ENCODE measurements at places on chromosomes 4 and X.

DNA sequence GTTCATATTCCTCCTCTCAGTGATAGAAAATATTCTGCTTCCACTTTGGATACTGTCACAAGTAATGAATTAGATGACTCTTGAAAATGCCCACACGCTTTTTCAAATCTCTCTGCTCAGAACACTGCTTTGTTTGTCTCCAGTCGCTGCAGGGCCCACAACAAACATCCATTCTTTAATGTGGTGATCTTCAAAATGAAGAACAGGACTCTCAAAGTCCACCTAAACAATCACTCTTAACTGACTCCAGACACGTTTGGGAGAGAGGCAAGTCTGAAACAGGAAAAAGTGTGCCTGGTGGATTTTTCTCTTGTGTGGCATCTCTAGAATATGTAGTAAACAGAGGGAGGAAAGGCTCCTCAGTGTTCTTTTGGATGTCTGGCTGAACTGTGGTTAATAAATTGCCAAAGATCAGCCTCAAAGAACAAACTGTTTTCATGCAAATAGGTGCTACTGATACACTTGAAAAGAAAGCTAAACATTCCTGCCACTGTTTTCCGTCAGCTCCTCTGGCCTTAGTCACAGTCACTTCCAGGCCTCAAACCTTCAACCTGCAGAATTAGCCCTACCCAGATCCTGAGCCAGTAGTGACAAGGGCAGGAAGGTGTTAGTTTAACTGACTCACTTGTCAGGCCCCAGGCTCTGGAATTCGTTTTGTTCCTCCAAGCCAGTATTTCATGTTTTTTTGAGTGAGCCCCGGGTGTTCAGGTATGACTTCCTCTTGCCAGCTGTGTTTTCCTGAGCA is 259.6 kb upstream of the GPC4 start:
- DNase-seq = no peak

GRCh38 chr4:187077744-187078401 is 354.2 kb upstream of the FAT1 start:
- no peak for DNase-seq

- DNase-seq = no peak
Observed at GRCh38 chr4:165635951-165636350, 237.1 kb upstream of the TLL1 start.

GRCh38 chrX:56564921-56565840 is 1.8 kb downstream of the UBQLN2 start:
- DNase-seq = peak; percentile 21

- no peak for DNase-seq
Observed at GRCh38 chr4:5955856-5956255, 62.4 kb downstream of the C4orf50 start.

DNA sequence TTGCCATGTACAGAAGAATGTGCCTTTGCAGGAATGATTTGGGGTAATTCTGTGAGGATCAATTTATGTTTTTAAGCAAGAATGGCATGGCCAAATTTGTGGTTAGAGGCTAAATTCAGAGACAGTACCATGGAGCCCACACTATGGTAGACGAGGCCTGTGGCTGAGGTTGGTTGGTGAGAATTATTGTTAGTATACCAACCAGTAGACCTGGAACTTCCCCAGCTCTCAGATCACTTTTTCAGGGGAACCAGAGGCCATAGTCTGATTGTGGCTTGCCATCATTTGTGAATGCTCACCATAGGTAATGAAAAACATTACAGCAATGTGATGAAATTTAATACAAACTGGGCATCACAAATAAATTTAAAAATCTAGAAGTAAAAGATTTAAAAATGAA is 56.3 kb downstream of the SHISA3 start:
- DNase-seq = no peak

DNA sequence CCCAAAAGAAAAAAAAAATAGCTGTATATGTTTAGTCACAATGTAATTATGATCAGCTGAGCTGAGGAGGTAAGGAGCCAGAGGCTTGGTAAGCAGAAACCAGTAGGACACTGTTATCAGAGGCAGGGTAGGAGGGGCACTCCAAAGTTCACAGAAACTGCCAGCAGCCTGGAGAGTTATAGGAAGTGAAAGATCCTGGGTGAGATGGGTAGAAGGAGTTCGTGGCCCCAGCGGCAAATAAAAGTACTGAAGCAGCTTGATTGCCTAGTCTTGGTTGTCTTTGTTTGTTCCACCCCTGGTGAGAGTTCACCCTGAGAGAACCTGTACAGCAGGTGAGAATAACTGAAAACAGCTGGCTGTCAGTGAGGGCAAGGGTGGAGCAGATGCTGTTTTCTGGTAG is 340.8 kb downstream of the ADGRL3 start:
- DNase-seq = no peak

GRCh38 chrX:55801811-55802210 is 84.3 kb downstream of the RRAGB start:
- DNase-seq = no peak

DNA sequence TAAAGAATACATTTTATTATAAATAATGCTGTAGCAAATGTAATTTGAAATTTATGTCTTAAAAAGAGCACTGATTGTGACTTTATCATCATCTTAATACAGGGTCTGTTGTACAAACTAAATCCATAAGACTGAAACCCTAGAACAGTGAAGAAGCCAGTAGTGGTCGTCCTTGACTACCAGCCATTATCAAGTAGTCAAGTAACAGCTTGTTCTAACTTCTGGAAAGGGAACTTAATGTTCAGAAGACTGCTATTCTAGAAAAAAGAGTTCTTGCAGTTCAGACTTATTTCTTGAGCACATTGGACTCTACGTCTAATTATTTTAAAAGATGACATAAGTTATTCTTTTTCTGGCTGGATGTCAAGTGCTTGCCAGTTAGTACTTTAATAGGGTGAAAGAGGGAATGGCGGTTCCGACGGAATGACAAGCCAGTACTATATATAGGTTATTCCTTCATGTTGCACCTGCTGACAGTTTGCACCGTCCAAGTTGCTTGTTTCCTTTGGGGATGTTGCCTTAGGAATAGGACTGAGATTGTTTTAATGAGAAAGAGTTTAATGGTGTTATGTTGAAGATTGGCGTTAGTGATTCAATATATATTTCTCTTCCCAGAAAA is 109.9 kb downstream of the RAPGEF2 start:
- no peak for DNase-seq

GRCh38 chrX:54885740-54886139 is 34.9 kb upstream of the TRO start:
- DNase-seq = no peak

- DNase-seq = peak; percentile 14
Observed at GRCh38 chr4:184028561-184029374, 123.7 kb downstream of the STOX2 start.

- no peak for DNase-seq
Observed at GRCh38 chrX:38515291-38515690, 46.1 kb upstream of the TSPAN7 start.

GRCh38 chr4:42709392-42710065 is 52.6 kb upstream of the ATP8A1 start:
- no peak for DNase-seq

GRCh38 chrX:147602176-147602696 is 309.5 kb upstream of the FMR1 start:
- DNase-seq = no peak

GRCh38 chrX:134426281-134426680 is 33.7 kb upstream of the HPRT1 start:
- no peak for DNase-seq

- no peak for DNase-seq
Observed at GRCh38 chrX:107851215-107851614, 25.5 kb downstream of the MID2 start.

DNA sequence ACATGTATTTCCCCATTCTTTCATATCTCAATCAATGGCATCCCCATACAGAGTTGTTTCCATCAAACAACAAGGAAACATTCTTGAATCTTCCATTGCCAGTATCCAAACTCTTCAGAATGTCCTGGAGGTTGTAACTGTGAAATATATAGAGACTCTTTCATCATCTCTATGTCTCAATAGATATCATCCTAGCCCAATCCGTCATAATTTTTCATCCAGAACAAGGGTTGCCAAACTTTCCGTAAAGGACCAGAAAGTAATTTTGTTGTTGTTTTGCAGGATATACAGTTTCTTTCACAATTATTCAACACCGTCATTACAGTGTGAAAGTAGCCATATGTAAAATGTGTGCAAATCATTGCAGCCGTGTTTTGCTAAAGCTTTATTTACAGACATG is 15.2 kb upstream of the CXCL6 start:
- DNase-seq = no peak

Data from stimulated activated naive CD8-positive, alpha-beta T cell treated with anti-CD3 and anti-CD28 coated beads, Interleukin-15, amount 100 ng/mL, for 72 hours (primary cell).